Activated CD4-positive, alpha-beta memory T cell treated with anti-CD3 and anti-CD28 coated beads for 36 hours (primary cell): ENCODE measurements at places on chromosomes 7 and 10. TPM values are rescaled to one million over a fixed set of nuclear protein-coding genes. Genes with fewer than 3 reads are reported as not detected.

GRCh38 chr10:132143162-132143561 lies 43.6 kb upstream of the DPYSL4 start:
- H3K27ac ChIP-seq = no peak overlapping the region
- no peak for DNase-seq
- no peaks in the 10 kb centered on the region for H3K27me3 ChIP-seq
- no peak overlapping the region for H3K4me3 ChIP-seq
- no peaks in the 10 kb centered on the region for H3K4me1 ChIP-seq

- no peak overlapping the region for H3K4me3 ChIP-seq
- H3K27me3 ChIP-seq = no peaks in the 10 kb centered on the region
- no peak for DNase-seq
- H3K4me1 ChIP-seq = no peaks in the 10 kb centered on the region
These were observed 95.6 kb downstream of the MALRD1 start for GRCh38 chr10:19144206-19144605.

- H3K27ac ChIP-seq = no peak overlapping the region
- peak overlapping the region; percentile 63 for H3K4me3 ChIP-seq
- no peaks in the 10 kb centered on the region for H3K36me3 ChIP-seq
- H3K27me3 ChIP-seq = peaks cover 64% of the 10 kb centered on the region
- H3K4me1 ChIP-seq = peaks cover 21% of the 10 kb centered on the region
- no peak for DNase-seq
These were observed 2.3 kb upstream of the CREB5 start for GRCh38 chr7:28409716-28410627.

- no peaks in the 10 kb centered on the region for H3K36me3 ChIP-seq
- H3K27me3 ChIP-seq = peaks cover 4% of the 10 kb centered on the region
- H3K4me3 ChIP-seq = no peak overlapping the region
- no peaks in the 10 kb centered on the region for H3K4me1 ChIP-seq
These were observed 78.3 kb downstream of the BICC1 start for GRCh38 chr10:58590924-58591323.

DNA sequence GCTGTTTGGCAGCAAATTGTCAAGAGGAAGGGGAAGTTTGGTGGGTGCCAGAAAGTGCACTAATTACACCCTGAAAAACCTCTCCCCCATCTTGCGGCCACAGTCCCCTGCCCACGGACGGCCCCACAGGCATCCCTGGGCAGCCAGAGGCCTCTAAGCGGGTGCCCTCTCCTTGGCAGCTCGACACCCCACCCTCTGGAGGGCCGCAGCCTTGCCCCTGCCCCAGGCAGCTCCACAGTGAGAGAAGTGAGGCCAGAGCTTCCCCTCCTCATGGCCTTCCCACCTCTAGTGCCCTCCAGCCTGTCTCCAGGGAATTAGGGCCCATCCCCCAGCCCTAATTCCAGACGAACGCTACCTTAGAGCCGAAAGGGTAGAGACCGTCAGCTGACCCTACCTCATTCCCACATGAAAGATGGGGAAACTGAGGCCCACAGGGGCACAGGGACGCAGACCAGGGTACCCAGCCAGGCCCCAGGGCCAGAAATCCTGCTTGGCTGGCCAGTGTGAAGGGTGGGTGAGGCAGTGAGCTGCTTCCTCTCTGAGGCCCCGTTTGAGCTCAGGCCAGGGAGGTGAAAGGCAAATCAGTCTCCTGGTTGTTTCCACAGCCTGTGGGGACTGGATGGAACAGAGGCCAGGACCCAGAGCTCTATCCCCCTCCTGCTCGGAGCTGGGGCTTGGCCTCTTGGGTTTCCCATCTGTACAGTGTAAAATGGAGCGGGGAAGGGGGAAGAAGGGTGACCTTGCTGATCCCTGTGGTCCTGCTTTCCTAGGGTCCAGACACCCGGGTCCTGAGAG lies 10.0 kb downstream of the ZCCHC24 start:
- H3K4me1 ChIP-seq = peaks cover 13% of the 10 kb centered on the region
- H3K4me3 ChIP-seq = no peak overlapping the region
- DNase-seq = no peak

GRCh38 chr7:30135301-30136116 lies 723 bp downstream of the MTURN start:
- no peaks in the 10 kb centered on the region for H3K36me3 ChIP-seq
- peak; percentile 66 for DNase-seq
- H3K4me1 ChIP-seq = peaks cover 5% of the 10 kb centered on the region
- H3K27ac ChIP-seq = peak overlapping the region; percentile 45

GRCh38 chr10:10624567-10624962 lies 393.1 kb upstream of the CELF2 start:
- no peaks in the 10 kb centered on the region for H3K36me3 ChIP-seq
- DNase-seq = no peak
- H3K27ac ChIP-seq = no peak overlapping the region
- H3K4me1 ChIP-seq = no peaks in the 10 kb centered on the region
- H3K27me3 ChIP-seq = no peaks in the 10 kb centered on the region

RSPH10B gene
- total RNA-seq = not detected
